ENCODE measurements at places on chromosomes 1 and 21.

DNA sequence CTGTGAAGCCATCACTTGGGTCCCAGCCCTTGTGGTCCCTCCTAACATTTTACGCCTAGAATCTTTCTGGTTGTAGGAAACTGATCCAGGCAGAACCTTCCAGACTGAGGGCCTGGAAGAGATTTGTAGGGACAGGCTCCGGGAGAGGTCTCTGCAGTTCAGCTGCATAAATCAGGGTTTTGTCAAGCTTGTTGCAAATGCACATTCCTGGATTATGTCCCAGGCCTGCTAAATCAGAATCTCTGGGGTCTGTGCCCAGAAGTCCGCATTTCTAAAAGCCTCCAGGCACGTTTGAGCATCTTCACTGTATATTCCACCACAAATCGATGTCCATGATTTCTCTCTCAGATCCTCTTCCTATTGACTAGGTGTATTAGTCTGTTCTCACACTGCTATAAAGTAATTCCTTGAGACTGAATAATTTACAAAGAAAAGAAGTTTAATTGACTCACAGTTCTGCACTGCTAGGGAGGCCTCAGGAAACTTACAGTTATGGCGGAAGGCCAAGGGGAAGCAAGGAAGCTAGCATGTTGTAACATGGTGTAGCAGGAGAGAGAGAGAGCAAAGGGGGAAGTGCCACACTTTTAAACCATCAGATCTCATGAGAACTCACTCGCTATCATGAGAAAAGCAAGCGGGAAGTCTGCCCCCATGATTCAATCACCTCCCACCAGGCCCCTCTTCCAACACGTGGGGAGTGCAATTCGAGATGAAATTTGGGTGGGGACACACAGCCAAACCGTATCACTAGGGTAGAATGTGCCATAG is 1.2 kb upstream of the FHAD1 start:
- no peak for DNase-seq

DNA sequence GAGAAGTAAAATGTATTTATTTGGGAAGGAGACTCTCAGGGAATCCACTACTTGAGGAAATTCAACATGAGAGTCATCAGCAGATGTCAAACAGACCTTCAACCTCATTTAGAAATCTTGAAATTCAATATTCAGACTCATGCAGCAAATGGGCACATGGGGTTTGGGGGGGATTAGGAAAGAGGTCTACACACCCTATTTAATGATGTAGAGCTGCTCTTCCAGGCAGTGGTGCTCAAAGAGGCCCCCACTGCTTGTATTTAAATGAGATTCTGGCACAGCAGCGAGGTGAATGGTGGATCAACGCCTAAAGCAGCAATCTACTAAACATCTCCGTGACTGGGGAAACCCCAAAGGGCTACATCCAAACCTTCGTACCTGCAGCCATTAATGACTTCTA is 213.2 kb upstream of the C8B start:
- no peak for DNase-seq

GRCh38 chr1:55669293-55669692 is 454.1 kb upstream of the USP24 start:
- DNase-seq = no peak

GRCh38 chr1:223216074-223216473 is 73.0 kb upstream of the TLR5 start:
- DNase-seq = no peak

- DNase-seq = no peak
Observed at GRCh38 chr1:153805886-153806719, 30.9 kb downstream of the SLC27A3 start.

DNA sequence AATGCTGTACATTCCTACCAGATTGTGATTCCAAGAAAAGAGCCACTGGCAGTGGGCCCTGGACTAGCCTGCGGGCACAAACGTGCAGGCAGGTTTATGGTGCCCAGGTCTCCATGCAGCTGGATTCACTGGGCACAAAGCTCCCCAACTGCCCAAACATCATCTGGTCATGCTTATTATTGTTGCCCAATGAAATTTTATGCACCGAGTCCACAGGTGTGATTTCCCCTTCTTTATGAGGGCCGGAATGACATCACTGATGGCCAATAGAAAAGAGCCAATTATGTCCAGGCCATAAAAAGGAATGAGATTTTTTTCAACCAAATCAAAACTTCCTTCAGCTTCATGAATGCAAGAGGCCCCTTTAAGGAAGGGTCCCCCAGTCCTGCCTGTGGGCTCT is 66.2 kb downstream of the ERI3 start:
- DNase-seq = no peak

- no peak for DNase-seq
Observed at GRCh38 chr21:44520326-44521300, 19.4 kb downstream of the KRTAP10-1 start.

GRCh38 chr1:190168893-190169280 is 308.8 kb downstream of the BRINP3 start:
- no peak for DNase-seq

- DNase-seq = no peak
Observed at GRCh38 chr1:147504801-147505311, 36.4 kb upstream of the BCL9 start.

GRCh38 chr21:29477347-29477746 is 178.6 kb downstream of the BACH1 start:
- no peak for DNase-seq

- no peak for DNase-seq
Observed at GRCh38 chr21:23534850-23535249, 2072.4 kb downstream of the MRPL39 start.

- DNase-seq = peak; percentile 80
Observed at GRCh38 chr21:44773291-44773932, 28.2 kb downstream of the UBE2G2 start.

GRCh38 chr1:36136535-36136934 is 11.5 kb upstream of the COL8A2 start:
- DNase-seq = no peak

DNA sequence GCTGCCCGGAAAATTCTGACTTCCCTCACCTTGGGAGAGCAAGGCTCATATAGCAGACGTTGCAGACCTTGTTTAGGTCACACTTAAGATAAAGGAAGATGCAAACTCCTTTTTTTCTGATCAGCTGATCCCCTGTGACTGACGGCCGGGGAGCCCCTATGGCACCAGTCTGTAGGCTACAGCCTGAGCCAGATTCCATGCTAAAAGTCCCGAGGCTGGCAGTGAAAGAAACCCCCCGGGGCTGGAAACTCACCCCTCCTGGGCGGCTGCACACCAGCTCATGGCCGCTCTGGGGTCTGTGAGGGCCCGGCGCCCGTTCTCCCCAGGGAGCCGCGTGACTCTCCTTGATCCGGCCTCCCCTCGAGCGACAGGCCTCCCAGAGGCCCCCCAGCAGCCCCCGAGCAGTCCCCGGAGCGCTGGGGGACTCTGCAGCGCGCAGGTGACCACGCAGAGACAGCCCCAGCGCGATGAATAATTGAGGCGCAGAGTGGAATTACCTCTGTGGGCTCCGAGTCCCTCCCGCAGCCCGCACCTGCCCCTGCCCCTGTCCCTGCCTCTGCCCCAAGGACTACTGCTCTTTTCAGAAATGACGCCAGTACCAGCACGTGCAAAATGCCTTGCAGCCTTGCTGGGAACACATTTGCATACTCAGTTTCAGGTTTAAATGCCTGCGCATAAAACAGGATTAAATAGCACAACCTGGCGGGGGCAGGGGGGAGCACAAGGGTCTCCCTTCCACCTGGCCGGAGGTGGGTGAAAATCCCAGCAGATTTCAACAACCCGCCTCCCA is 62.6 kb upstream of the CLDN14 start:
- no peak for DNase-seq

DNA sequence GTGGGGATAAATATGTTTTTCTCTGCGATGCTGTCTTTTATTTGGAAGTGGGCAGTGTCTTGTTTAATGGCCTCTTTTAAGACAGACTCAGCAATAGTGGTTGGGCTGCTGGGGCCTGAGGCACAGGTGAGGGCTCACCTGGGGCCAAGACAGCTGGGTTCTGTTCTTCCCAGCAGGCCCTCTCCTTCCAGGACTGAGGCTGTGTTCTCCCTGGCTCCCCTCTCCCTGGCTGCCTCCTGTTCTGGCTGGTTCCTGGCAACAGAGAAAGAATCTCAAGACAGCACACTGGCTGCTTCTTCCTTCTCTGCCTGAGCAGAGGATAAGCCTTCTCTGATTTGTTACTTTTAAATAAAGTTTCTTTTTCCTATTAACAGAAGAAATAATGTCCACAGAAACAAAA is 7.4 kb upstream of the GRHL3 start:
- no peak for DNase-seq

- no peak for DNase-seq
Observed at GRCh38 chr1:163013826-163014600, 55.1 kb upstream of the RGS4 start.

DNA sequence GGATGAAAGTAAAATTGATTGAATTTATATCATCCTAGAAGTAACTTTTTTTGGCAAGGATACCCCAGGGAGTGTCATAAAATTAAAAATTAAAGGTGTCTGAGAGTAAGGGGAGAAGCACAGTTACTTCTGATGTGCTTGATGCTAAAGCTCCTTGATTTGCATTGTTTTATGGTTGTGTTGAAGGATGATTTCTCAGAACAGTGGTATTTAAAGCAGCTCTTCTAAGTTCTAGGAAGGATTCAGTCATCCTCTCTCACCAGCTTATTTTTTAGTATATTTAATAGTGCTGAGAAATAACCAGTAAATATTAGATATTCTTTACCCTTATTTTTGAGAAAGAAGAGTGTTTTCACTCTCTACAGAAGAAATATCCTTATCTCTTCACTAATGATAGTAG is 93.0 kb downstream of the FGGY start:
- no peak for DNase-seq

DNA sequence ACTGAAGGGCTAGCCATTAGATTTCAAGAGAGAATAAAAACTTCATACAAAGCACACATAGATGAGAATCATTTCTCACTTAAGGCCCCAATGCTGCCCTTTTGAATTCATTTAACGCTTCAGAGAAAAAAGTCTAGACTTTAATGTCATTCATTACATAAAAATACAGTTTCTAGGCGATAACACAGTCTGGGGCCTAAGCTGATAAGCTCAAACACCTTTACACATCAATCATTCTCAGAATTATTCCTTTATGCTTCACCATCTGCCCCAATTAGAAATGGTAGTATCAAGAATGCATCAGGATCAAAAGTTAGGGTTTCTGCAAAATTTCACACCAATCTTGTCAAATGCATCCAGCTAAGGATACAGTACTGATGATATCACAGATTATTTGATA is 100.1 kb upstream of the HP1BP3 start:
- no peak for DNase-seq

GRCh38 chr1:36446271-36446670 is 4.0 kb downstream of the OSCP1 start:
- DNase-seq = no peak

GRCh38 chr1:2300851-2301606 is 72.9 kb downstream of the SKI start:
- DNase-seq = no peak

DNA sequence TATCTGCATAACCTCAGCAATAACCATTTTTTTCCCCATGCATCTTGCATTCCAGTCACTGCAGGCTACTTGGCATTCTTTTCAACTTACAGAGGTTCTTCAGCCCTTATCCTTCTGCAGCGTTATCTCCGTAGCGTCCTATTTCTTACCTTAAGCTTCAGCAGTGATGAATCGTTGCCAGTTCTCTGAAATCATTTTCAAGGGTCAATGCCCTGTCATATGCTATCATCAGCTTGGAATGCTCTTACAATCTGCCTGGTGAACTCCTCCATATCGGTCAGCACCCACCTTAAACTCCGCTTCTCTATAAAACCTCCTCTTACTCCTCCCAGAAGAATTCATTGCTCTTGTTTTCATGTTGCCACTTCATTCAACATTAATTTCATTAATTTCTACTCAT is 105.1 kb upstream of the DPH5 start:
- DNase-seq = peak; percentile 75

DNA sequence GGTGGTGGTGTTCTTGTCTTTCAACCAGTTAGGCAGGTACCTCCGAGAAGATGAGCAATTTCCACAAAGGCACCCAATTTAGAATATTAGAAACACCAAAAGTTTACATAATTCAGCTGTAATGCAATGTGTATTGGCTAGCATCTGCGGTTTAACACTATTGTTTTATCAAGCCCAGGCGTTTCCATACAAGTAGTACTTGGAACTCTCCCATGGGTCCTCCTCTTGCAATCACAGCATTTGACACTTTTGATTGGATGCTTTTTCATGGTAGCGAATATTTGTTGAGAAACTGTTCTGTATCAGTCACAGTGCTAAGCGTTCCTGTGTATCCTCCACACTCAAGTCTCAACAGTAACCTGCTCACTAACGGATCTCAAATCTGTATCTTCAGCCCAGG is 20.1 kb upstream of the MAP1LC3C start:
- DNase-seq = no peak

DNA sequence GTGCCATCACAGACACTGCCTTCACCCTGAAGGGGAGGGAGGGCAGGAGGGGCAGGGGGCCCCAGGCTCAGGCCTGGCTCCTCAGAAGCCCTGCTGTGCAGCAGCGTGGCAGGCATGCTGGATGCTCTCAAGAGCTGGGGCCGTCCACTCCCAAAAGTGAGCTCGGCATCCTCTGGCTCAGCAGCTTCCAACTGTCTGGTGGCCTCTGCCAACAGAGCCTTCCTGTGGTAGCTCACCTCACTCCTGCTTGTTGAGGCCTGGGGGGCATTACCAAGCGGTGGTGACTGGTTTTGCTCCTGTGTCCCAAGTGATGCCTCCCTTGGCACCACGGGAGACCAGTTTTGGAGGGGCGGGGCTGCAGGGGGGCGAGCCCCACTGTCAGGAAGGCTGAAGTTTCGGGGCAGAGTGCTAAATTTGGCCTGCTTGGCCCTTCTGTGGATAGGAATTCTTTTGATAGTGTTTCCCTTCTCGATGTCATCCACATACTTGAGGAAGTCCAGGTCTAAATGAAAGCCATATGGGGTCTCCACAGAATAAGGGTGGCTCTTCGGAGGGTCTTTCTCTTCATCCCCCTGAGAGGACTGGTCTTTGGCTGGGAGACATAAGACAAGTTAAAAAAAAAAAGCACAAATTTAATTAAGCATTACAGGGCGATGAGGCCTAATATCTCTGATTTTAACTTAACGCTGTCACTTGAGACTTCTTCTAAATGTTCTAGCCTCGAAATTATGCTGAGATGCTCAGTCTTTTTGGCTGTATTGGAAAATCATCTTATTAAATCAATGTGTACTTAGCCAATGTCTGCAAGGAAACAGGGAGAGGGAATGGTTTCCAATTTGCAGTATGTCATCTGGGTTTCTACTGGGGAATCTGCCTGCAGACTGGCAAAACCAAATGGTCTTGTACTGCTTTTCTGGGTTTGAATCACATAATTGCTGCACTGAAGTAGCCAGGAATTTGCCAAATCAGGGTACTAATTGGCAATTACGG is 44.4 kb downstream of the KANK4 start:
- DNase-seq = no peak

- no peak for DNase-seq
Observed at GRCh38 chr1:99139876-99140275, 124.4 kb upstream of the PLPPR4 start.

GRCh38 chr1:212944229-212944901 is 6.0 kb upstream of the VASH2 start:
- DNase-seq = no peak

DNA sequence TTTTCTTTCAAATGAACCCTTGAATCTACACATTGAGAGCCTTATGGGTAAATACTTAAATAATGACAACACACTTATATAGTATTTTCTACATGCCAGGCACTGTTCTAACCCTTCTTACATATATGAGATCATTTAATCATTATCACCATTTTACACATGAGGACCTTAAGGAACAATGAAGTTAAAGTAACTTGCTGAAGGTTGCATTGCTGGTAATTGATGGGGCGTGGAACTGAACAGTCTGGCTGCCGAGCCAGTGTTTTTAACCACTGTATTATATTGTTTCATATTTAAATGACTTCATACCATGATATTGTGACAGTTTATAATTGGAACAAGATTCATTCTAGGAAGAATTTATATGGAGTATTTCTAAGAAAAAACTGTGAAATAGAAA is 111.9 kb upstream of the TENT5C start:
- DNase-seq = no peak
